Effector CD8-positive, alpha-beta T cell (primary cell): ENCODE measurements at places on chromosomes 16 and 17.

- DNase-seq = no peak
Observed at GRCh38 chr17:82408938-82409318, 9.2 kb upstream of the HEXD start.

GRCh38 chr17:4187076-4187475, 44.1 kb downstream of the CYB5D2 start:
- DNase-seq = no peak

DNA sequence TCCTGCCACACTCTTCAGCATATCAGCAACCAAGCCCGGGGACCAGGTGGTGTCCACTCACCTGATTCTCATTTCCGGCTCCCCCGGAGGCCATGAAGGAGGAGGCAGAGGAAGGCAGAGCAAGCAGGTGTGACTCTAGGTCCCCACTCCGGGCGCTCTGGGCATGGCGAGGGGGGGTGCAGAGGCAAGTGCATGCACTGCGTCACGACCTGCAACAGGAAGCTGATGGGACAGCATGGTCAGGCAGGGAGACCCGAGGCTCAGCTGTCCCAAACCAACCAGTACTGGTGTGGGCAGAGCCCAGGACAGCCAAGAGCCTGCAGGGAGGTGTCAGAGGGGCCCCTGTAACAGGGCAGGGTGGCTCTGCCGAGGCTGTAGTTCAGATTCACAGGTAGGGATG, 2.1 kb upstream of the ENGASE start:
- DNase-seq = no peak

DNA sequence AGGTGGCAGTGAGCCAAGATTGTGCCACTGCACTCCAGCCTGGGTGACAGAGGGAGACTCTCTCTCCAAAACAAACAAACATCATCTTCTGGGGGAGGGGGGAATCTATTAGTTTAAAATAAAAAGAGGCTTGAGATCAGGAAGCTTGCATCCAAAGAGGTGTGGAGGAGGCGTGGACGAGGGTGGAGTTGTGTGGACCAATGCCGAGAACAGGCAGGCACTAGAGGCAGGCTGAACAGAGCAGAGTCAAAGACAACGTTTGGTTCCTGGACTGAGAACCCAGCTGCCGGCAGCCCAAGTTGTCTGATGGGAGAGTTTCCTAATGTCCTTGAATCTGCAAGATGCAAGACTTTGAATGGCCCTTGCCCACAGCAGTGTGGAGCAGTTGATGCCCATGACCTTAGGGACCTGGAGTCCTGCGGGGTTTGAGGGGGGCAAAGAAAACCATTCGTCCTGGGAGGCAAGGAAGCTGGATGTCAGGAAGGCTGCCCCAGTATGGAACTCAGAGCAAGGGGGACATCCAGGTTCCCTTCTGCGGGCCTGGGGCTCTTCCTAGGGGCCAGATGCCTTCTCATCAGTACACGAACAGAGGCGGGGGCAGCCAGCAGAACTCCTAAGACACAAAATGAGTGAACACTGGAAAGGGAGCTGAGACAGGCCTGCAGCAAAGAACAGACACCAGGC, 9.2 kb downstream of the TBC1D16 start:
- DNase-seq = no peak

DNA sequence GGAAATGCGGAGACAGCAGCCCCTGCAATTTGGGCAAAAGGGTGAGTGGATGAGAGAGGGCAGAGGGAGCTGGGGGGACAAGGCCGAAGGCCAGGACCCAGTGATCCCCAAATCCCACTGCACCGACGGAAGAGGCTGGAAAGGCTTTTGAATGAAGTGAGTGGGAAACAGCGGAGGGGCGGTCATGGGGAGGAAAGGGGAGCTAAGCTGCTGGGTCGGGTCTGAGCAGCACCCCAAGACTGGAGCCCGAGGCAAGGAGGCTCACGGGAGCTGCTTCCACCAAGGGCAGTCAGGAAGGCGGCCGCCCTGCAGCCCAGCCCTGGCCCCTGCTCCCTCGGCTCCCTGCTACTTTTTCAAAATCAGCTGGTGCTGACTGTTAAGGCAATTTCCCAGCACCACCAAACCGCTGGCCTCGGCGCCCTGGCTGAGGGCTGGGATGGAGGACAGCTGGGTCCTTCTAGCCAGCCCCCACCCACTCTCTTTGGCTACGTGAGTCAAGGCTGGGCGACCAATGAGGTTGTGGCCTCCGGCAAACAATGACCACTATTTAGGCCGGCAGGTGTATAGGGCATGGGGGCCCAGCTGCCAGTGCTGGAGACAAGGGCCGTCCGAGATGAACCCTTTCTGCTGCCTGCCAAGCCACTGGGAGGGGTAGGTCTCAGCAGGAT, 507 bp downstream of the SERPINF1 start:
- DNase-seq = no peak

DNA sequence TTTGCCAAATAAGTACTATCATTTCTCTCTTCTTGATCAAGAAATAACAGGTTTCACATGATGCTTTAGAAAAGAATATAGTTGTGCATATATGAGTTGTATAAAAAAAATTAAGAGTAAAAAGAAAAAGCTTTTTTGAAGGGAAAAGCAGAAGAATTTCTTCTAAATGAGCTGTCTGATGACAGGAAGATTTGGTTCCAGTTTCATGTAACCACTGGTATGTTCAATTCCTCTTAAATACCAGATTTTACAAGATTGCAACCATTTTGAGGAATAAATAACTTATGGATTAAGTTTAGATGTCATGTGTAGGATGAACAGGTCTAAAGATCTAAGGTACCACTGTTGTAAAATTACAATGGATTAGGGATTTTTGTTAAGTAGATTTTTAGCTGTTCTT, 45.0 kb downstream of the VMP1 start:
- no peak for DNase-seq

GRCh38 chr17:45149037-45149668, 878 bp downstream of the HEXIM1 start:
- peak; percentile 60 for DNase-seq

DNA sequence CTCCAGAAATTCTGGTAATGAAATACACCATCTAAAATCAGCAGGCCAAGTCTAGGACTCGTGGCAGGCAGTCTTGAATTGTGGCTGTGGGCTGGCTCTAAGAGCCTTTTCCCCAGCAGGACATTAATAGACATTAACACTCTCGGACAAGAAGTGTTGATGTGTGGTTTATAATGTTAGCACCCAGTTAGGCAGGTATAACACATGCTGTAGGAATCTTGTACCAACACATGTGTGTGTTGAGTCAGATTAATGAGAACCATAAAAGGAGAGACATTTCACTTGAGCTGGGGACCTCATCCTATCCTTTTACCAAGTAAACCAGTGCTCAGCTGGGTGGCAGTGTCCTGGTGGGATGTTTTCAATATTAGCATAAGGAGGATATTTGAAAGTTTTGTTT, 264.5 kb downstream of the FTO start:
- no peak for DNase-seq

DNA sequence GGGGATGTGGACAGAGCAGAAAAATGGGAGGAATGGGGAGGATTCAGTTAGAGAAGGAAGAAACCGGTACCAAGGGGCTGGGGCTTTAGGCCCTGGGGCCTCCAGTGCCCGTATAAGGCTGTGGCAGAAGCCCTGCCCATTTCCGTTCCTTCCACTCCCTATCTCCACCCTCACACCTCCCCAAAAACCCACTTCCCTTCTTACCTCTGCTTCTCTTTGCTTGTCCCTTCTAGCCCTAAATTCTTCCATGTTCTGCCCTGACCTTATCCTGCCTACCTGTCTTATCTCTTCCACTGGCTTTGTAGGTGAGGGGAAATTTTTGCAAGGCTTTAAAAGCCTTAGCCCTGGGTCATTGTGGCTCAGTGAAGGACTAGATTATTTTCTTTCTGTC, 4.1 kb downstream of the RNF167 start:
- peak; percentile 24 for DNase-seq

- DNase-seq = no peak
Observed at GRCh38 chr17:65278050-65278819, 141.1 kb downstream of the RGS9 start.

GRCh38 chr16:3625911-3626732, 14.7 kb upstream of the SLX4 start:
- DNase-seq = no peak

DNA sequence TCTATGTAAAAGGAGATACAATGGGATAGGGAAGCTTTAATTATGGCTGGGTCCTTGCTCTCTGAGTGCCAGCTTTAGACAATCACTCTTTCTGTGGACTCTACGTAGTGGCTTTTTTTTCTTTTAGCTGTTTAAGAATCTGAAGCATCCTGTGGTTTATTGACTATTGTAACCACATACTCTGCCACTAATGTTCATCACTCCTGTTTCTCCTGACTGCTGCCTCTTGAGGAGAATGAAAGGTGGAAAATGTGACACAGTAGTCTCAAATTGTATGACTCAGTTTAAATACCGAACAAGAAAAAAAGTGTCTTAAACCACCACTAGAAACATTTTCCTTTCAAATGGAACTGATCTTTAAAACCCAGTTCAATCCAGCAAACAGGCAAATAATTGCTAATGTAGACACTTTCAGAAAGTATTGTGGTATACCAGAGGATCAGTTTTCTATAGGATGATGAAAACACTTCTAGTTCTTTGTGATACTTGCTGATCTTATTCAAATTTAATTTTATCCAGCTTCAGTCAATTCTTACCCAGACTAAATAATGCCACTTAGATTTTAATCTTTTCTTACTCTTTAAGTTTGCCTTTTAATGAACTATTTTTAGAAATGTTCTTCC, 302.7 kb upstream of the PMFBP1 start:
- DNase-seq = no peak

DNA sequence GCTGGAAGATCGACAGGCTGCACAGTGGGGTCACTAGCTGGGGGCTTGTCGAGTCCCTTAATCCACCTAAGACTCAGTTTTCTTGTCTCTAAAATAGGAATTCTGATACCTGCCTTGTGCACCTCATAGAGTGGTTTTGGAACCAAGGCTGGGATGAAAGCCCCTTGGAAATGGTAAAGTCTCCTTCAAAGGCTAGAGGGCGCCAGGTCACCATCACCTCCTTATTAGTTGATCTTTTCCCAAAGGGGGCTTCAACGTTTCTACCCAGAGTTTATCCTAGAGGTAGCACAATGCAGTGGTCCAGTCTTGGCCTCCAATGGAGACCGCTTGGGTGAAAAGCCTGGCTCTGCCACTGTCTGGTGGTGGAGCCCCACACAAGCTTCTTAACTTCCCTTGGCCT, 158.2 kb downstream of the AIPL1 start:
- DNase-seq = no peak

GRCh38 chr17:18992454-18993130, 12.0 kb downstream of the FAM83G start:
- DNase-seq = no peak

GRCh38 chr16:19287241-19287640, 1.7 kb downstream of the CLEC19A start:
- no peak for DNase-seq

GRCh38 chr17:18161207-18162145, 22.2 kb upstream of the ALKBH5 start:
- DNase-seq = no peak

DNA sequence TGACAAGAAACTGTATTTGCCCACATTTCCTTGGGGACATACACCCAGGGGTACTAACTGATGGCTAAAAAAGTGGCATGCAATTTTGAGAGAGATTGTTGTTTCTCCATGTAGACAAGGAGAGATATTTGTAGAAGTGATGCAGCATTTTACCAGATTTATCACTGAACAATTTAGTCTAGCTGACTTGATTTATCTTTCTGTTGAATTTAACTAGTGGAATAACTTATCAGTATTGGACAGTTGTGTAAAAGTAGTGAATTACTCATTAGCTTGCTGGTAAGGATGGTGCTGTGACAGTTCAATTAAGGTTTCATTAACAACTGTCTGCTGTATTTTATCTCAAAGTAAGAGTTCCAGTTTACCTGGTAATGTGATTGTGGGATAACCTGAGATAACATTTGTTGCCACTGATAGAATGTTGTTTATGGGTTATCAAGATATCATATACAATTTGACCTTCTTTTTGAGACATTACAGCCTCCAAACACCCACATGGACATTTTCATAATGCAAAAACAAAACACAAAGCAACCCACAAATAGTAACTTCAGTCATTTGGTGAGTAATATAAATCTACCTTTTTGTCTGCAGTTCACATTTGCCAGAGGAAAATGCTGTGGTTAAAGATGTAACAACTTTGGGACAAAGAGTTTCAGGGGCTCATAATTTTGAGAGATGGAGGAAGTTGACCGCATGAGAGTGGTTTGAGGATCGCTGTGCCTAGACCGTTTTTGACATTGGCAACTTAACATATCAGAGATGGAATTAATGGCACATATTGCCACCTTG, 3.8 kb downstream of the NLK start:
- no peak for DNase-seq
